ENCODE measurements at places on chromosomes 5 and 9.

- H3K4me3 ChIP-seq: no peak overlapping the region
- peaks cover 2% of the 10 kb centered on the region for H3K4me1 ChIP-seq
- H3K27me3 ChIP-seq: peaks cover 44% of the 10 kb centered on the region
- DNase-seq: no peak
- no peaks in the 10 kb centered on the region for H3K36me3 ChIP-seq
These were observed 33.6 kb upstream of the NFIB start for GRCh38 chr9:14347406-14348122.

GRCh38 chr9:134294153-134295071 is 31.8 kb upstream of the RXRA start:
- no peak for DNase-seq
- H3K36me3 ChIP-seq: no peaks in the 10 kb centered on the region
- H3K27me3 ChIP-seq: peaks cover 10% of the 10 kb centered on the region
- no peak overlapping the region for H3K27ac ChIP-seq
- H3K4me1 ChIP-seq: no peaks in the 10 kb centered on the region
- H3K4me3 ChIP-seq: no peak overlapping the region

GRCh38 chr5:139524446-139524845 is 36.7 kb upstream of the UBE2D2 start:
- no peak overlapping the region for H3K27ac ChIP-seq
- DNase-seq: no peak
- no peak overlapping the region for H3K4me3 ChIP-seq
- no peaks in the 10 kb centered on the region for H3K4me1 ChIP-seq
- no peaks in the 10 kb centered on the region for H3K36me3 ChIP-seq

DNA sequence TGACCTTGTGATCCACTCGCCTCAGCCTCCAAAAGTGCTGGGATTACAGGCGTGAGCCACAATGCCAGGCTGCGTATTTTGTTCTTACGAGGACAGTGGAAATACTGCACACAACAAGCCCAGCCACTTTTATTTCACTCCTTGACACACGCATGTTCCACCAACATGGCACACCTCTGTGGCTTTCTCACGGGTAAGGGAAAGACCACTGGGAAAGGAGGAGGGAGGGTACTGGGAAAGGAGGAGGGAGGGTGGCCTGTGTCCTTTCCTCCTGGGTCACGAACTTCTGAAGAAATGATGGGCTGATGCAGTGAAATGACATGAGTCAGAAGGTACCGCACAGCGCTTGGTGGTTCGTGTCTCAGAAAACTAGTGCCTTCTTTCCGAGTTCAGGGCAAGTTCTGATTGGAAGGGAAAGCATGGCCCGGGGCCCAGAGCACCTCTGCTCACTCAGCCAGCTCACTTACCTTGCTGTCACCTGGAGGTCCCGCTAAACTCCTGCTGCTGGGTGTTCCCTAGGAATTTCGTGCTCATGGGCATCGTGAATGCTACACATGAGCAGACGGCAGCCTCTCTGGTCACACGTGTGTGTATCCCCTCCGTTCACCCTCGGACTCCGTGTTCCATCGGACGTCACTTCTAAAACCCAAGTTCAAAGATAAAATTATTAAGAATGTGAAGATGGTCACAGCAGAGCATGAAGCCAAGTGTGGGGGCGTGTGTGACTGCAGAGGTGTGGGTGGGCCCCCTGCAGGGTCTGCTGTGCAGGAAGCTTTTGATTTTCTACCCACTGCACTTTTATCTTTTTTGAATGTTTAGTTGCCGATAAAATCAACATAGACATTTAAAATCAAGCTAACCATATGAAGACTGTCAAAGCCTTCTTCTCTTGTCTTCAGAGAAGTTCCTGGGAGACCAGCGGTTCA is 42.9 kb downstream of the LAMC3 start:
- H3K4me1 ChIP-seq: no peaks in the 10 kb centered on the region
- no peaks in the 10 kb centered on the region for H3K36me3 ChIP-seq
- DNase-seq: no peak
- H3K27me3 ChIP-seq: peaks cover 2% of the 10 kb centered on the region

DNA sequence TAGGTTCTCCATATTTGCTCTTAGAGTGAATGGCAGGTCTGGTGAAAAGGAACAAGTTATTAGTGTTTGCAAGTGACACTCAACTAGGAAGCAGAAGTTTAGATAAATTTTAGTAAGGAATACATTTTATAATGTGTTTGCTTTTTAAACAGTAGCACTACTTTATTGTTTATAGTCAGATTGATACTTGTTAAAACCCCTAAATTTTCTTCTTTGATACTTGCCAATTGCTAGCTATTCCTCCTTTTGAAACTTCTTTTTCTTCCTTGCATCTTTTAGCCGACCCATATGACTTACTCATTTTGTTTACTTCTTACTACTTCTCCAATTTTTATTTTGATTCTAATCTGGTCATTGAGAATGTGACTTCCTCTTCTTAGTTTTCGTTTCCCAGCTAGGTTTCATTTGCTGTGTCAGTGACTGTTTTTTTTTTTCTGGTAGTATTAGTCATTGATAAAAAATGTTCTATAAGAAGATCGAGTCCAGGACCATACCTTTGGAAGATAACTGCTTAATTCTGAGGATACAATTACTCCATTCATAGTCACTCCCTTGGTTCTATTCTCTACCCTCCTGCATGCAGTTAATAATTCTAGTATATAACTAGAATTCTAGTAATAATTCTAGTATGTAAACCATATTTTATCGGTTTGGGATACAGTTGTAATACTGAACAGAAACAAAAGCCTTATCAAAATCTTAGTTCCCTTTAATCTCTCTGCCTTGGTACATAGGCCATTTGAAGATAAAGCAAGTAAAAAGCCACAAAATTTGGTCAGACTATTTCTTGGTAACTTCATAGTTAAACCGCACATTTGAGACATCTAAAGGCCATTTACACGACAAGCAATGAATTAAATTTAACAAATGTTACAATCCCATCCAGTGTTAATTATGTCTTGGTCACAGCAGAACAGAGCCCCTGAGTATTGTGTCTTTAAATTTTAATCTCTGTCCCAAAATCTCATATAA is 2.8 kb upstream of the RICTOR start:
- H3K36me3 ChIP-seq: no peaks in the 10 kb centered on the region
- no peak overlapping the region for H3K27ac ChIP-seq
- no peak for DNase-seq
- H3K27me3 ChIP-seq: peaks cover 18% of the 10 kb centered on the region
- no peak overlapping the region for H3K4me3 ChIP-seq

- no peaks in the 10 kb centered on the region for H3K36me3 ChIP-seq
- DNase-seq: no peak
These were observed 156.4 kb downstream of the DAB2IP start for GRCh38 chr9:121807823-121808278.

Measured in immature natural killer cell (primary cell).